ENCODE measurements at places on chromosomes 2 and 18. TPM values are rescaled to one million over a fixed set of nuclear protein-coding genes. Genes with fewer than 3 reads are reported as not detected.

USP34 gene
- 97.4 TPM for total RNA-seq

KLHL30 gene
- not detected for total RNA-seq

C2orf92 gene
- 15.1 TPM for total RNA-seq

DCDC2C gene
- total RNA-seq, result not detected

C2orf72 gene
- total RNA-seq, result 5.4 TPM

ANKRD36B gene
- 32.9 TPM for total RNA-seq

ITPRIPL1 gene
- total RNA-seq, result 1.8 TPM

HNRNPLL gene
- 57.1 TPM for total RNA-seq

MITD1 gene
- total RNA-seq, result 23.3 TPM

BBS5 gene
- total RNA-seq, result 3.2 TPM

EPG5 gene
- 26.1 TPM for total RNA-seq

HOXD12 gene
- not detected for total RNA-seq

AGPS gene
- 54.4 TPM for total RNA-seq

TIGD1 gene
- total RNA-seq, result 3.7 TPM

MDH1B gene
- 2.3 TPM for total RNA-seq

OBSL1 gene
- 53.4 TPM for total RNA-seq

ACADL gene
- total RNA-seq, result not detected

AQP12A gene
- not detected for total RNA-seq

UGT1A4 gene
- not detected for total RNA-seq

NT5C1B gene
- not detected for total RNA-seq

SERPINB3 gene
- total RNA-seq, result not detected

GLI2 gene
- 1.2 TPM for total RNA-seq

LHCGR gene
- not detected for total RNA-seq

HTR2B gene
- total RNA-seq, result 0.80 TPM

SPHKAP gene
- 0.05 TPM for total RNA-seq

ANKRD44 gene
- total RNA-seq, result 8.1 TPM

IL1R2 gene
- not detected for total RNA-seq

GREB1 gene
- total RNA-seq, result 35.9 TPM

All from endothelial cell (in vitro differentiated cells).